ENCODE measurements at places on chromosomes 16 and 17.

- no peak for DNase-seq
These were observed 269.8 kb upstream of the MYOCD start for GRCh38 chr17:12395733-12396354.

- no peak for DNase-seq
These were observed 3.4 kb upstream of the NTN3 start for GRCh38 chr16:2467528-2468232.

- no peak for DNase-seq
These were observed 9.7 kb upstream of the KDM6B start for GRCh38 chr17:7824021-7824924.

GRCh38 chr17:59311051-59311468 lies 20.4 kb upstream of the YPEL2 start:
- DNase-seq: peak; percentile 33

DNA sequence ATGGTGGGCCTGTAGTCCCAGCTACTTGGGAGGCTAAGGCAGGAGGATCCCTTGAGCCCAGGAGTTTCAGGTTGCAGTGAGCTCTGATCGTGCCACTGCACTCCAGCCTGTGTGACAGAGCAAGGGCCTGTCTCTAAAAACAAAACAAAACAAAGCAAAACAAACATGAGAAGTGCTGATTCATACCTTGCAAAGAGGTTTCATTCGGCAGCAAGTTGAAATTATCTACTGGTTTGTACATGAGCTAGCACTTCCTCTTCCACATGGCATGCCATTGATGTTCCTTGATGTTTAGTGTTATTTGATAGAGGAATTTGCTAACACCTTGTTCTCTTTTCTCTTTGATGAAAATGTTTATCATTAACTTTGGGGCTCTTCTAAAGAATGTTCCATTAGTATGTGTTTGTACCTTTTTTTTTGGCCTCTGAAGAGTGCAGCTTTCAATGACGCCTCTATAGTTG lies 50.6 kb downstream of the SPECC1 start:
- no peak for DNase-seq

DNA sequence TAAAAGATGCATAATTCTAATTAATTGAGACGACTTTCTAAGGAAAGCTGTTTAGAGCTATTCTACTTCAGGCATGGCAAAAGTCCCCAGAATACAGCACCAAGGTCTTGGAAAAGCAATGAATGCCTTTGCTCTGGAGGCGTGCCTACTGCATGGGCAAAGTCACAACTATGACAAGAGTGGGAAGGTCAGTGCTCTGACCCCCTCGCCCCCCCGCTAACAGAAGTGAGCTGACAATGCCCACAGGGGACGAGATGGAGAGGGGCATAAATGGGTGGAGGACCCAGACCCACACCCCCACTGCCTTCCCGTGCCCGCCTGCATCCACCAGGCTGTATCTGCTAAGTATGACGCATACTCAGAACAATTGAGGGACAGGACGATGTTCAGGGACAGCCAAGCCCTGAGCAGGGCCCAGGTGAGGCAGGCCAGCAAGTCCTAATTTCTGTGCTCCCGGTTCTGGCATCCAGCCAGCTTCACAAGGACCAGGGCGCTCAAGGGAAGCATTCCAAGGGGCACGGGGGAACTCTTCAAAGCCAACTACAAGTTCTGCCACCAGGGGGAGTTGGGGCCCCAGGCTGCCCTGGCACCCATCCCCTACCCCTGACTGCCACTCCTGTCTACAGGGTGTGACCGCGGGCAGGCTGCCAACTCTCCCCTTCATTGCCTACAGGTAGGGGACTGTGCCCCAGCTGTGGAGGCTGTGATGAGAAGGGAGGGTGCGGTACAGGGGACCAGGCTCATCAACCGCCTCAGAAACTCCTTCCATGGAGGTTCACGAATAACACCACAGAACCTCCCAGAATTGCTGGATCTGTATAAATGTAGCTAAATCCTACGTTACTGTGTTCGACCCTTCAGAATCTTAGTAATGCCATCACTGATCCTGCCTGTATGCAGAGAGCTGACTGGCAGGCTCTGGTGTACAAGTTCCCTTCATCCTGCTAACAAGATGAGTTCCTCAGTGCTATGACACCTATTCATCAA lies 20.8 kb downstream of the NPRL3 start:
- DNase-seq: peak; percentile 82

GRCh38 chr16:7217797-7218196 lies 114.8 kb upstream of the RBFOX1 start:
- no peak for DNase-seq

DNA sequence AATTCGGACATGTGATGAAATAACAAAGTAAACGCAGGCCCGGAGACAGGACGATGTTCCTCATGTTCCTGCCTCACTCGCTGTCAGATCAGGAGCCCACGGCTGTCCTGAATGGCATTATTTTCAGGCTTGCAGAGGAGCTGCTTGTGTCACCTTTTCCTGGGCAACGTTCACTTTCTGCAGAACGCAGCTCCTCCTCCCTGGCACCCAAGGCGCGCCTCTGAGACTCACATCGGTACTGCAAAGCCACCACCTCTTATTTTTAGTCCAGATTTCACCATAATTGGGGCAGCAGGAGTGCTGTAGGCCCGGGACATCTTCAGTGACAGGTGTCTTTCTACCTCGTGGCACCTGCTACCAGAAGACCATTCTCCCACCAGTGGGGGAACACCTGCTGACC lies 8.0 kb upstream of the C16orf96 start:
- DNase-seq: no peak

All from stimulated activated CD8-positive, alpha-beta memory T cell treated with anti-CD3 and anti-CD28 coated beads, Interleukin-4, amount 100 ng/mL, for 48 hours (primary cell).